ENCODE measurements at places on chromosomes 3 and 15.

DNA sequence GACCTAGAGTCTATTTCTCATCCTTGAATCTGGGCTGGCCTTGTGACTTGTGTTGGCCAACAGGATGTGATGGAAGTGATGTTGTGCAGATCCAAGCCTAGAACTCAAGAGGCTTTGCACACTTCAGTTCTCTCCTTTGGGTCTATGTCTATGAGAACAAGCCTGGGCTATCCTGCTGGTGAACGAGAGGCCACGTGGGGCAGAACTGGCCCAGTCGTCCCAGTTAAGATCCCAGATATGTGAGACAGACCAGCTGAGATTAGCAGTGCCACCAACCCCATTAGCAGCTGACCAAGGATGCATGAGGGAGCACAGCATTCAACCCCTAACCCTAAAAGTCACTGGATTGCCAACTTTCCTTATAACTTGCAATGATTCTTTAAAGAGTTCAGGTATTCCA, 99.7 kb downstream of the CTNNB1 start:
- DNase-seq, result no peak

DNA sequence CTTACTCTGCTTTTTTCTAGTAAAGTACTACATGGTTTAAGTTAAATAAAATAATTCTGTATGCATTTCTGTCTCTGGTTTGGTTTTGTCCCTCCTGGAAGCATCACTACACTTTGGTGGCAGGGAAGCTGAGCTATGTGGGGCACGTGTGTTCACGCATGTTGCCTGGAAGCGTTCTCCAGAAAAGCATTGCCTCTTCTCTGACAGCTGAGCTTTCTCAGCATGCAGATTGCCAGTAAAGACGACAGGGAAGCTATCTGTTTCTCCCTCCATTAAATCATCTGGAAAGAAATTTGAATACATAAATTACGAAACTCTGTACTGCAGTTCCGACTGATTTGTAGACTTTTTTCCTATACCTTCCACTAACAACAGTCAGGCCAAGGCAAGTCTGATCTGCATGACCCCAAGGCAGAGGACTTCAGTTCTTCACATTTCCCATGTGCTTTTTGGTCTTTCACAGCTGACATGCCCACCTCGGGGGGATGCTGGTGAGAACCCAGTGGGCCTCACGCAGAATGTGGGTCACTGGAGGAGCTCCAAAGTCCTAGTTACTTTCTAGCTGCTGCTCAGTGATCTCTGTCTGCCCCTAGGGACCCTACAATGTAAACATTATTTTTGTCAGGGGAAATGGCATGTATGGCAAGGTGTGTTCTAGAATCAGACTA, 43.0 kb downstream of the PGPEP1L start:
- no peak for DNase-seq

GRCh38 chr15:80550219-80550907, 144.7 kb upstream of the ABHD17C start:
- DNase-seq, result no peak

DNA sequence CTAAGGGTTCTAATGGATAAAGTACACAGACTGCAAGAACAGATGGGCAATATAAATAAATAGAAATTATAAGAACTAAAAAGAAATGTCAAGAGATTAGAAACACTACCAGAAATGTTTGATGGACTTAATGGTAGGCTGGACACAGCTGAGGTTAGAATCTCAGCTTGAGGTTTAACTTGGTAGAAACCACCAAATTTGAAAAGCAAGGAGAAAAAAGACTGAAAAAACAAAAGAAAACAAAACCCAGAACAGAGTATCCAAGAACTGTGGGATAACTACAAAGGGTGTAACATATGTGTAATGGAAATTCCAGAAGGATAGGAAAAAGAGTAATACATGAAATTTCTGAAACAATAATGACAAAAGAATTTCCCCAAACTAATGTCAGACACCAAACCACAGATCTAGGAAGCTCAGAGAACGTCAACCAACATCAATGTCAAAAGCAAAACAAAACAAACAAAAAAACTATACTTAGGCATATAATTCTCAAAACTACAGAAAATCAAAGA, 35.0 kb downstream of the RFX7 start:
- no peak for DNase-seq

DNA sequence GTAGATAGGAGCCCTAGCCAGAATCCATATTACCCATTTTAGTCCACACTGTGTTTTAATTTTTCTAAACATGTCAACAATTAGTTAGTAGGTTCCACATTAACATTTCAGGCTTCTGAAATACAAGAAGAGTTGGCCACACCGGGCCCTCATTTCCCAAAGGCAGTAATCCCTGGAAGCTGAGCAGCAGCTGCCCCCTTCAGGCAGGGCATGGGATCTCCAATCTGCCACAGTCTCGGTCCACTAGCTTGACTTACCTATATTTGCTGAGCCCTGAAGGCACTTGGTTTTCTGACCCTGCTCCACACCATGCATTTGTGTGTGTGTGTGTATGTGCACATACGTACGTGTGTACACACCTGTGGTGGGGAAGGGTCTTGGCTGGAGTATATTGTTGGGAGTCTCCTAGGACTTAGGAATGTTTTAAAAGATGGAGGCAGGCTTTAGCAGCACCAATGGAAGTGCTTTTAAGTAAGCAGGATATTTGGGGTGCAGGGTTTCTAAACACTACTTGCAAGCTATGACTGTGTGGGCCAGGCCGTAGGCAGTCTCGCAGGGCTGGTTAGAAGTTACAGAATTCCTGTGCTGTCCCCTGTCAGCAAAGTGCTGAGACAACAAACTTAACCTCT, 71.2 kb upstream of the SOX14 start:
- DNase-seq, result no peak

GRCh38 chr3:128567705-128568356, 74.8 kb upstream of the GATA2 start:
- no peak for DNase-seq

DNA sequence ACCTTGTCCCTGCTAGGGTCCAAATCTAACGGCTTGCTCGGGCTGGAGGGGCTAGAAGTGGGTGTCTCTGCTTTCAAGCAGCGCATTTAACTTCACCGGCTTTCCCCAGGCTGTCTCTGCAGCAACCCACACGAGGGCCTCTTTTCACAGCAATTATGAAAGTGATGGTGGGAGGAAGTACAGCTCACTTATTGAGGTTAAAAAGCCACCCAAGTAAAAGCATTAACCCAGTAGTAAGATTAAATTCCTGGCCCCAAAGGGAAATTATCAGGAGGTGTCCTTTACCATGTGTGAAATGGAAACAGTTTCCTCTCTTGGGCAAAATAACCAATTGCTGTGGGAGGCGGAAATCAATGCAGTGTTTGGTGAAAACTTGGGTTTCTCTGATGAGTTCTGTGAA, 41.1 kb downstream of the NGRN start:
- DNase-seq, result no peak

DNA sequence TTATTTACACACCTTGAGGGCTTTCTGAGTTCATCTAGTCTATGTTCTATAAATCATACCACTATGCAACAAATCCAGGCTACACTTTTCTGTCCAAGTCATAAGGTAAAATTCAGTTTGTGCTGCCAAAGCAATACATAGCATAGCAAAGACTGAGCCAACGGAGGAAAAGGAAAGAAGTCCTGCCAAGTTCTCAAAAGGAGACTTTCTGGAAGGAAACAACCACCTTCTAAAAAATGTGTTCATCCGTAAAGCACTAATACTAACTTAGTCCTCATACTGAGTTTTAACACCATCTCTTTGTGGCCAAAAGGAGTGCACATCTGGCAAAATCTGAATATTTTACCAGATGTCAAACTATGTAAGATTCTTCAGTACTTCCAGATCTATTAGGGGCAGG, 620.2 kb downstream of the RBMS3 start:
- DNase-seq, result no peak

GRCh38 chr3:54123776-54124196, 1.4 kb downstream of the CACNA2D3 start:
- DNase-seq, result no peak

GRCh38 chr15:44296625-44297524, 8.4 kb downstream of the GOLM2 start:
- DNase-seq, result no peak

GRCh38 chr3:41430886-41431285, 231.6 kb downstream of the CTNNB1 start:
- DNase-seq, result no peak

DNA sequence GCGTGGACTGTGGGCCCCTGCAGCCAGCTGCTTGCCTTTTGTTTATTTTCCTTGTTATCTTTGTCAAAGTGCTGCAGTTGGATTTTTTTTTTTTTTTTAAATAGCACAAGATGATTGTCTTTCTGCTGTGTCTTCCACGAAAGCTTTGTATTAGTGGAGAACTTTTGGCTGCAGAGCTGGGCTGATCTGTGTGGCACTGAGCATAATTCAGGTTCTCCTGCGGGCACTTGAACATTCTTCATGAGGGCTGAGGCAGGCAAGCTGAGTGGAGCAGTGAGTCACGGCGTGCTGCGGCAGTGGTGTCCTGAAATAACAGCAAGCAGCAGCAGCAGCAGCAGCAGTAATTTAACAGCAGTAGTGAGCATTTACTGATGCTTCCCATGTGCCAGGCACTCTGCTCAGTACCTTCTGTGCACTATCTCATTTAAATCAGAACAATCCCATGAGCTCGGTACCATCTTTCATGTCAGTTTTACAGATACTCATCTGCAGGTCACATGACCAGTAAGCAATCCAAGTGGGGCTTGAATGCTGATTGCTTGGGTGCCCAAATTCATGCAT, 45.8 kb downstream of the MITF start:
- DNase-seq, result no peak

DNA sequence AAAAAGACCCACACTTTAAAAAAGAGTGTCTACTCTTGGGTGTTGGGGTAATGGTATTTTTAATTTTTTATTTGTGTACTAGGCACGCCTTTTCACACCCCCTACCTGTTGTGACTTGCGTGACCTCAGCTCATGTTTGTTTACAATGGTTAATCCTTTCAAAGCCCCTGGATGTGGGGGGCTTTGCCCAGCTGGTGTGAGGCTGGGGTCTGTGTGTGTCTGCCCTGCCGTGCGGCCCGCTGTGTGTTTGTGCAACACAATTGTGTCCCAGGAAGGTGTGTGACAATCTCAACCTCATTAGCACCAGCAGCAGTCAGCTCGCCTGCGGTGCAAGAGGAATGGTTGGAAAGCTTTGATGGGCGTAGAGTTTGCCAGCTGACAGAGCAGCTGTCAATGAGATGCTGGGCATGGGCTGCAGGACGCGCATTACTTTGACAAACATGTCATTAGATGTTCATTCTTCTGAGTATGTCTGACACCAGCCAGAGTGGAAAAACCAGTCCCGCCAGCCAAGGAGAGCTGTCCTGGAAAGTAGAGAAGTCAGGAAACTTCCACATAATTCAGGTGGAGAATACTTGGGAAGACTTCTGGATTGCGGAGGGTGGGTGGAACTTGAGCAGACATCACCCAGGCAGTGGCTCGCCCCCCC, 9.6 kb downstream of the LRRK1 start:
- no peak for DNase-seq
